Mononuclear cell (primary cell): ENCODE measurements at places on chromosomes 7 and 10. TPM values are rescaled to one million over a fixed set of nuclear protein-coding genes. Genes with fewer than 3 reads are reported as not detected.

HOXA13 gene
- total RNA-seq: under 0.01 TPM

EN2 gene
- total RNA-seq: not detected

KLF6 gene
- total RNA-seq: 606 TPM

ACBD7 gene
- total RNA-seq: 0.42 TPM

METTL2B gene
- total RNA-seq: 8.0 TPM

LRIT1 gene
- not detected for total RNA-seq

KCNIP2 gene
- total RNA-seq: 4.1 TPM

NEBL gene
- total RNA-seq: 0.10 TPM

EGR2 gene
- total RNA-seq: 11.9 TPM

ANXA8L1 gene
- 0.21 TPM for total RNA-seq

KRIT1 gene
- 33.3 TPM for total RNA-seq

POLR1F gene
- 27.6 TPM for total RNA-seq
